ENCODE measurements at places on chromosomes 12 and 14.
A peak's percentile ranks its signal among the peaks of the same experiment; 100 is the strongest.

DNA sequence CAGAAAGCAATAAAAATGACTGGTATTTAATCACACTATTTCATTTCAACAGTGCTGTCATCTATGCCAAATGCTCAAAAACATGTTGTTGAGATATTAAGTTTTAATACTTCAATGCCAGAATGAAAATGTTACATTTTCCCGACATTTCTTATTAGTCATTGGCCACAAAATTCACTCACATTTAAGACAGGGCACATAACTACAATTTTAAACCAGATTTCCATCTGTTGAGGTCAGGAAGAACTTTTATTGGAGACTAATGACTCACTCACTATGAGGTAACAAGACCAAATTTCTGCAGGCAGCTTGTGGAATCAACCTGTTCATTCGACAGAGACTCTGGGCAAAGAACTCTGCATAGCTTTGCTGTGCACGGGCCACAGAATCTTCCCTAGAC, 36.8 kb downstream of the PPTC7 start:
- no peak for ATAC-seq

- ATAC-seq = no peak
Observed at GRCh38 chr14:49479432-49479831, 106.7 kb downstream of the RPS29 start.

- no peak for ATAC-seq
Observed at GRCh38 chr14:29528889-29529288, 398.8 kb downstream of the PRKD1 start.

GRCh38 chr14:69924201-69924600, 45.0 kb downstream of the SMOC1 start:
- ATAC-seq = no peak

DNA sequence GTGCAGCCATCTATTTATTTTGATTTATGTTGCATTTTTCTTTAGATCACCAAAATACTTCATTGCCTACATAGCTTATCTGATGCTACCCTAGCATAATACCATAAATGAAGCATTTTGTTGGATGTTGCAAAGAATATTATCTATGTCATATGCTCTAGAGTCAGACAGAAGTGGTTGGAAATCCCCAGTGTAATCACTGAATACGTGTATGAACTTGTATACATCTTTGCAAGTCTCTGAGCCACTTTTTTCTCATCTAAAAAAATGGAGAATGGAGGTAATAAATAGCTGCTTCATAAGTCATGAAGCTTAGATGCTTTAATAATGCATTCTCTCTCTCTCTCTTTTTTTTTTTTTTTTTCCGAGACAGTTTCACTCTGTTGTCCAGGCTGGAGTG, 18.5 kb downstream of the EVL start:
- no peak for ATAC-seq

DNA sequence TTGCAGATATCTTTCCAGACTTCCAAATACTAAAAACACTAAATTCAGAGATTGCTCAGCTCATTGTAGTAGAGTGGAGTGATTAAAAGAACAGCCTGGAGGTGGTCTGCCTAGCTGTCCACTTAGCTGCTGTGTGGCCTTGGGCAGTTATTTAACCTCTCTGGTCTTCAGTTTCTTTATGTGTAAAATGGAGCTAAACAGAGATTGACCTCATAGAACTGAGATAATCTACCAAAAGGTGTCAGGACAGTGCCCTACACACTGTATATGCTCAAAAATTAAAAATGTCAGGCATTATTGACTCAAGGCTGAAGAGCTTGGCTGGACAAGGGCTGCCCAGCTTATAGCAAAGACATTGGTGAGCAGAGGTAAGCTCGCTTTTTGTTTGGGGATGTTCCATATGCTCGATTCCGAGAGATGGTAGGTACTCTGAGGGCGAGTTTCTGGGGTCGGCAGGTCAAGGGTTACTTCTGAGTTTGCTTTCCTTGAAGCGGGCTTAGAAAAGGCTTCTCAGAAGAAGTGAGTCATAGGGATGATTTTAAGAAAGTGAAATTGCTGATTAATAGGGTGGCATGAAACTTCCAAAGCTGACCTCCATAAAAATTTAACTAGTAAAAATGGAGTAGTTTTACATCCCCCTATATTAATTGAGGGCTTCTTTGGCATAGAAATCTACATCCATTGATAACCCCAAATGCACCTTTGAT, 107.5 kb downstream of the GPATCH2L start:
- ATAC-seq = no peak

GRCh38 chr12:71752891-71753290, 1.8 kb upstream of the RAB21 start:
- no peak for ATAC-seq

DNA sequence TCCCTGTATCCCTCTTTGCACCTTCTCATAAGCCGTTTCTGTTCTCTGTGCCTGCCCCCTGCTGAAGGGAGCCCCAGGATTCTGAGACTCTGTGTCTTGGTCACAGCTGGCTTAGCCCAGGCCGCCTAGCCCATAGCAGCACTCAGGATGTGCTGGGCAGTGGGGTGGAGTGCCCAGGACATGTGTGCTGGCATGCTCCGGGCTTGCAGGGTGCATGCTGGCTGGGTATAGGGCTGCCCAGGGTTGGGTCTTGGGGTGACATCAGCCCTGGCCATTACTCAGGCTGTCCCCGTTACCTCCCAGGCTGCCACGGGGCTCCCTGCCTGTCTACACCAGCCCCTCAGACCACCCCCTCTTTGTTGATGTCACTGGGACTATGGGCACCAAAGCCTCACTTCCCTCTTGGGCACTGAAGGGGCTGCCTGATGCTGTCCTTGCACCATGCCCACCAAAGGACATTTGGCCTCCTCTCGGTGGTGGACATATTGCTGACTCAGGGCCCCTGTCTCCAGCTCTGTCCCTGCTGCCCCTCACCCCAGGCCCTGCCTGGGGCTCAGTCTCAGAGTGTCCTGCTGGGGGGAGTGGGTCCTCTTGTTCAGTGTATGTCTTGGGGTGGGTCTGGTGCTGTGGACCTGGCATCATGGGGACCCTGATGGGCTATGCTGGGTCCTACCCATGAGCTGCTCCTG, 2.4 kb downstream of the CEP170B start:
- ATAC-seq = no peak

DNA sequence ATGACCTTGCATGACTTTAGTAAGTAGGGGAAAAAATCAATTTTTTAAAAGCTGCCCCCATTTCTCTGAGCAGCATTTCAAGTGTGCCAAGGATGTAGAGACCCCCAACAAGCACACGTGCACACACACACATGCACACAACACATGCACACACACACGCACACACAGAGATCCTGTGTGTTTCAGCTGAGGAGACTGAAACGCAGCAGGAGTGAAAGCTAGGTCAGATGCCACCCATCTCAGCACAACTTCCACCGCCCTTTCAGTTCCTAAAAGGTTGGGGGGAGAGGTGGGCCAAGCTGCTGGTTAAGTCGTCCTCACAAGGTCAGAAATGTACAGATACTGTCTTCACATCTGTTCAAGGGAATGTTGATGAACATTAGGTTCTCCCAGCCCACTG, 13.9 kb downstream of the MYL2 start:
- no peak for ATAC-seq

- ATAC-seq = no peak
Observed at GRCh38 chr12:27340971-27341370, 8.3 kb downstream of the BMAL2 start.

DNA sequence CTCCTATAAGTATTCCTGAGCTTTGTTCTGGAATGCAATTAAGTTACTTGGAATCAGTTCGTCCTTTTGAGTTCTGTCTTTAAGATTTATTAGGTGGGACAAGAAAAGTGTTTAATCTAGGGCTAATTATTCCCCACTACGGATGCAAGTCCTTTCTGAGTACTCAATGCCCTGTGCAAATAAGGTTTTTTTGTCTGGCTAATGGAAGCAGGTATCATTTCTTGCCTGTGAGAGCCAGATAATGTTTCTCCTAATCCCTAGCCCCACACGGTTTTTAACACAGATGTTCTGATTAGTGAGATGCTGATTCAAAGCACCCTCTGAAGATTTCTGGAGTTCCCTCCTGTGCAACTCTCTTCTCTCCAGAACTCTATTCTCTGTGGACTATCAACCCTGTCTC, 296.6 kb upstream of the PRICKLE1 start:
- no peak for ATAC-seq

GRCh38 chr12:99380701-99381100, 266.9 kb upstream of the GARIN6 start:
- ATAC-seq = no peak

DNA sequence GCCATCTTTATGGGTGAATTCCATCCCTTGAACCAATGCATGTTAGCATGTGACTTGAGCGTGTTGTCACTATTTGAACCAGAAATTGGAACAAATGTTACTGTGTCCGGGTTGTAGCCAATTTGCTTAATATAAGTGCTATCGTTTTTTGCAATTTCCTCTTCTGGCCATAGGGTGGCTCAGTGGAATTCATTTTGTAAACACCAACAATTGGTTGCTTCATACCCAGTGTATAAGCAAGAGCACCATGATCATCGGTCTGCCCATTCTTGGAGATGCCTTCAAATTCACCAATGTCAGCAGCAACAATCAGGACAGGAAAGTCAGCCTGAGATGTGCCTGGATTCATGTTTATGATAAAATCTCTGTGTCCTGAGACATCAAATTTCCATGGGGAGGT, 5.0 kb upstream of the NEDD1 start:
- ATAC-seq = no peak

- peak; percentile 67 for ATAC-seq
Observed at GRCh38 chr14:52327374-52328226, 13.5 kb downstream of the PTGER2 start.

- no peak for ATAC-seq
Observed at GRCh38 chr14:92144708-92145107, 22.9 kb downstream of the CPSF2 start.

DNA sequence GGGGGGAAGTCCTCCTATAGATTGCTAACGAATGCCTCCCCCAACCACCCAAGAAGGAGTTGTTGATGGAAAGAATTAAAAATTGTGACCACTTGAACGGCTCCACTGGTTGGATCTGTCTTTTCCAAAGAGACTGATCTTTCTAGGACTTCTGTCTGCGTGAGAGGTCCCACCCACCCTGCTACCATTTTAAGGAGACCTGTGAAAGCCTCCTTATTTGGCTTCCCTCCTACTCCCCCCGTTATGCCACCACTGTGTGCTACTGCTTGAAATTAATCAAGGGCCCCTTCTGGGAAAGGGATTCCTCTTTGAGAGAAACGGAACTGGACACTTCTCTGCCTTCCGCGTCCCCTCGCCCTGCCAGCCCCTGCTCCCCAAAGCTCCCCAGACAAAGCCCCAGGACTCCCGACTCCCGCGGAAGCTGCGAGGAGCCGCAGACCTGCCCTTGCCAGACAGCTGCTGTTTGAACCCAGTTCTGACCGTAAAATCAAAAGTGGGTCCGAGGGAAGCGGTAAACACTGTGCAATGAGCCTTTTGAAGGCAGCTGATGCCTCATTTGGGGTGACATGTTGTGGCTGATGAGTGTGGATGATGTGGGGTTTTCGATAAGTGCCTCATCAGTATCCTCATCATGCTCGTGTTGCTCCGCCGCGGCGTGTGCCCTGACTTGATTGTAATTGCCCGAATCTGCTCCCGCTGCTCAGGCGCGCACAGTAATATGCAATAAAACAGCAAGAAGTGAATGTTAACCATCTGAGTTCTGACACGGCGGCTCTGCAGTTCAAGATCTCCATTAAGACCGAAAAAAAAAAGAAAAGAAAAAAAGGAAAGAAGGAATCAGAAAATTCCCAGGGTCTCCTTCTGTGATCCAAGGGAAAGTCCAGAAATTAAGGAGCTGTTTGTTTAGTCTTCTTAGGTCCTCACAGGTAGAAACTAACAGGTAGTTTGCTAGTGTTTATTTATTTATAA, 48.2 kb downstream of the MBIP start:
- peak; percentile 95 for ATAC-seq

DNA sequence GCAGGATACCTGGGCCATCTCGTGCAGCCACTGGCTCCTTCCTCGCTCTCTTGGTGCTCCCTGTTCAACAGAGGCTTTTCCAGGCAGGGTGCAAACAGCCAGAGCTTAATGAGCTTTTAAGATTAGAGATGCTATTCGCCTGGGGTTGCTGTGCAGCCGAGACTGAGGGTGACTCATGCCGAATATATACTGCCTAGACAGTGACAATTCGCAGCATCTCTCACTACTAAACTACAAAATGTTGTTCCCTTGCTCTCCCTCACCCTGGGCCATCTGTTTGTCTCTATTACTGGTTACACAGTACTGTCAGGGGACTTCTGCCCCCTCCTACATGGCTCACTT, 26.0 kb upstream of the TESC start:
- no peak for ATAC-seq

- ATAC-seq = no peak
Observed at GRCh38 chr14:21617614-21618013, 17.1 kb downstream of the OR10G2 start.

- no peak for ATAC-seq
Observed at GRCh38 chr12:129550353-129550752, 353.5 kb downstream of the TMEM132D start.

GRCh38 chr14:105108516-105108864, 43.3 kb upstream of the GPR132 start:
- no peak for ATAC-seq

- ATAC-seq = no peak
Observed at GRCh38 chr14:99862136-99862535, 68.9 kb downstream of the EML1 start.

DNA sequence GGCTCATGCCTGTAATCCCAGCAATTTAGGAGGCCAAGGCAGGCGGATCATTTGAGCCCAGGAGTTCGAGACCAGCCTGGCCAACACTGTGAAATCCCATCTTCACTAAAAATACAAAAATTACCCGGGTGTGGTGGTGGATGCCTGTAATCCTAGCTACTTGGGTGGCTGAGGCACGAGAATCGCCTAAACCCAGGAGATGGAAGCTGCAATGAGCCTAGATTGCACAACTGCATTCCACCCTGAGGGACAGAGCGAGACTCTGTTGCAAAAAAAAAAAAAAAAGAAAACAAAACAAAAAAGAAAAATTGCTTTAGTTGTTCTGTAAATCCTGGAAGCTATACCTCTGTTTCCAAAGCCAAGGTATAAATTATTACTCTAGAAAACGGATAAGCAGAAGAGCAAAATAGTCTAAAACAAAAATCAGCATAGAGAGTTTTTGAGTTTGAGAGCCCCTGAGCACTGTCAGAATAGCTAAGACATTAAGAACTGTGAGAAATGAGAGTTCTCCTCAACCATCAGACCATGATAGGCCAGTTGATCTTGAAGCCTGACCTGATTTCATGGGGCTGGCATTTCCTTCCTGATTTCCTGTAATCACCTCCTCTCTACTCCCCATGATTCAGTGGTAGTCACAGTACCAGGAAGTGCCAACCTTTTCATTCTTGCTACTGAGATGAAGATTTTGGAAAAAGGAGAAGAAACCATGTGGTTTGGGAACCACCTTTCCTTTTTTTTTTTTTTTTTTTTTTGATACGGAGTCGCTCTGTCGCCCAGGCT, 31.7 kb downstream of the ATP2A2 start:
- peak; percentile 82 for ATAC-seq

Measured in activated T-helper 17 cell treated with anti-CD3 and anti-CD28 coated beads, Interleukin-2, amount 50 U/mL, for 72 hours (primary cell).